Right atrium auricular region (tissue), 2 donors: ENCODE measurements at places on chromosomes 13 and 19. TPM values are rescaled to one million over a fixed set of nuclear protein-coding genes. Genes with fewer than 3 reads are reported as not detected.

- no peaks in the 10 kb centered on the region for H3K36me3 ChIP-seq
- H3K4me1 ChIP-seq = no peaks in the 10 kb centered on the region
- peak overlapping the region; percentile 38 for H3K4me3 ChIP-seq
- no peak overlapping the region for H3K27ac ChIP-seq
Observed at GRCh38 chr19:13937479-13938300, 527 bp downstream of the PODNL1 start.

- H3K27ac ChIP-seq = peak overlapping the region; percentile 99
- peak overlapping the region; percentile 33 for H3K4me3 ChIP-seq
- peak; percentile 97 for DNase-seq
- H3K36me3 ChIP-seq = peaks cover 12% of the 10 kb centered on the region
Observed at GRCh38 chr19:3669947-3670795, 30.1 kb downstream of the PIP5K1C start.

GRCh38 chr13:33263484-33263883 is 22.1 kb downstream of the STARD13 start:
- H3K36me3 ChIP-seq = no peaks in the 10 kb centered on the region
- H3K27ac ChIP-seq = peak overlapping the region; percentile 57
- H3K4me3 ChIP-seq = no peak overlapping the region
- H3K27me3 ChIP-seq = no peaks in the 10 kb centered on the region
- no peaks in the 10 kb centered on the region for H3K4me1 ChIP-seq

GRCh38 chr19:12986726-12987125 is 8.5 kb upstream of the NFIX start:
- H3K4me1 ChIP-seq = no peaks in the 10 kb centered on the region
- no peaks in the 10 kb centered on the region for H3K36me3 ChIP-seq
- H3K27ac ChIP-seq = no peak overlapping the region
- no peak overlapping the region for H3K4me3 ChIP-seq

- H3K27me3 ChIP-seq = no peaks in the 10 kb centered on the region
- no peak overlapping the region for H3K4me3 ChIP-seq
- no peaks in the 10 kb centered on the region for H3K4me1 ChIP-seq
- no peaks in the 10 kb centered on the region for H3K36me3 ChIP-seq
- H3K27ac ChIP-seq = peak overlapping the region; percentile 86
Observed at GRCh38 chr19:46289724-46290619, 6.9 kb upstream of the HIF3A start.

DNA sequence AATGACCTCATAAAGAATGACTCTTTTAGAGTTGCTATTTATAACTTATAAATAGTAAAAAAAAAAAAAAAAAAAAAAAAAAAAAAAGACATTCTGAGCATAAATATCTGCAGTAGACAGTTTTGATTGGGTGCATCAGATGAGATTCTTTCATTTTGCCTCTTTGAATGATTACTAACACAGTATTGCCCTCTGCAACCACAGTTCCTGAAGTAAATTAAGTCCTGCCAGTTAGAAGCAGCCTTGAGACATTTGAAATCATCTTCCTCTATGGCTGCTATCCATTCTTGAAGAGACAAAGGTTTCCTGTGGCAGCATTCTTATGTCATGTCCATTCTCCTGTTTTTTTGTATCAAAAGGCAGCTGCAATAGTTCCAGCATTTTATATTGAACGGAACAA is 892.4 kb upstream of the MIR17HG start:
- no peaks in the 10 kb centered on the region for H3K27me3 ChIP-seq
- no peak for DNase-seq
- H3K27ac ChIP-seq = no peak overlapping the region

DNA sequence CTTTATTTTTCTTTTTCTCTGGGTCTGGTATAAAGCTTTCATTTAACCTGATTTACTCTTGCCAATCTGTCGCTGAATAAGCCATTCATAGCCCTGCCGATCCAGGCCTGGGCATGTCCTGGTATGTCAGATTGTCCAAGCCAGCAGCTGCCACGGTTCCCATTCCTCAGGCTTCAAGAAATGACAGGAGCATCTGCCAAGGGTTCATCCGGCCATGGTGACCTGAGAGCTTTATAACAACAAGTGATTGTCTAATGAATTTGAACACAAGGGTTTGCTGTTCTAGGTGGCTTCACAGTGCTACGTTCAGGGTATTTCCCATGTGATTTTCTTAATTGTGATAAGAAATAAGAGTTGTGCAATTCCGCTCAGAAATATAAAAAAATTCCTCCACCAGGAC is 20.0 kb downstream of the PNMA8A start:
- H3K27me3 ChIP-seq = no peaks in the 10 kb centered on the region
- no peaks in the 10 kb centered on the region for H3K36me3 ChIP-seq
- DNase-seq = no peak
- peak overlapping the region; percentile 61 for H3K27ac ChIP-seq
- peaks cover 6% of the 10 kb centered on the region for H3K4me1 ChIP-seq

The F10 gene
- total RNA-seq = 21.9 TPM

The CDC42EP5 gene
- 11.4 TPM for total RNA-seq

The ZNF382 gene
- 11.9 TPM for total RNA-seq
